ENCODE measurements at places on chromosomes 6 and 20.
A peak's percentile ranks its signal among the peaks of the same experiment; 100 is the strongest.

- no peak for DNase-seq
Measured at GRCh38 chr6:63808576-63808975, 173.0 kb downstream of the PHF3 start.

DNA sequence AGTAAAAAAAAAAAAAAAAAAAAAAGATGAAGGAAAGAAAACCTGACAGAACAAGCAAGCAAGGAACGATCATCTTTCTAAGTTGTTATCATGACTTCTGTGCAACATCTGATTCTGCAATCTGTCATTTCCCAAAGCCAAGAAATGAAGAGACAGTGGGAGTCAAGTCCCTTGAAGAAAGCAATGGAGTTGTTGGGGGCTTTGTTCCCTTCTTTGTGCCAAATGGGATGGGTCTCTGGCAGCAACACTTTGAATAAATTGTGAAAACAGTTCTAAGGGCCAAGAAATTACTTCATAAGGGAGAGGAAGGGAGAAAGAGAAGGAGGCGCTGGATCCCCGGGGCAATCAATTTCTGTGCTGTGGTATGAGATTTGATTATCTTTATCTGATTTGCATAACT lies 33.3 kb upstream of the RSPO3 start:
- DNase-seq = no peak

GRCh38 chr6:158697811-158698210 lies 48.0 kb downstream of the SYTL3 start:
- peak; percentile 60 for DNase-seq

DNA sequence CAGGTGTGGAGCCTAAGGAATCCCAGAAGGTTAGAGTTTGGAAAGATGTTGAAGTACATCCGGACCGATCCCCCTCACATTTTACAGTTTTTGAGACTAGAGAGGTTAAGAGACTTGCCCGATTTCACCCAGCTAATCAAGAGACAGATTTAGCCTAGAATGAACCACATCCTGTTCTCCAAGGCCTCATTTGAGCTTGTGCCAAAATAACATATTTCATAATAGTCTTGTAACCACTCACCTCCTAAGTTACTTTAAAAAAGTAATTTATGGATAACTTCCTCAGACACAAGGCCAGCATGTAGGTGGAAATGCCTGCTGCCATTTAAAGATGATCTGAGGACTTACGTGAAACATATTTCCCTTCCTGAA lies 39.8 kb upstream of the ARHGAP18 start:
- peak; percentile 67 for DNase-seq

- DNase-seq = no peak
Measured at GRCh38 chr6:14058735-14059134, 58.8 kb upstream of the CD83 start.

DNA sequence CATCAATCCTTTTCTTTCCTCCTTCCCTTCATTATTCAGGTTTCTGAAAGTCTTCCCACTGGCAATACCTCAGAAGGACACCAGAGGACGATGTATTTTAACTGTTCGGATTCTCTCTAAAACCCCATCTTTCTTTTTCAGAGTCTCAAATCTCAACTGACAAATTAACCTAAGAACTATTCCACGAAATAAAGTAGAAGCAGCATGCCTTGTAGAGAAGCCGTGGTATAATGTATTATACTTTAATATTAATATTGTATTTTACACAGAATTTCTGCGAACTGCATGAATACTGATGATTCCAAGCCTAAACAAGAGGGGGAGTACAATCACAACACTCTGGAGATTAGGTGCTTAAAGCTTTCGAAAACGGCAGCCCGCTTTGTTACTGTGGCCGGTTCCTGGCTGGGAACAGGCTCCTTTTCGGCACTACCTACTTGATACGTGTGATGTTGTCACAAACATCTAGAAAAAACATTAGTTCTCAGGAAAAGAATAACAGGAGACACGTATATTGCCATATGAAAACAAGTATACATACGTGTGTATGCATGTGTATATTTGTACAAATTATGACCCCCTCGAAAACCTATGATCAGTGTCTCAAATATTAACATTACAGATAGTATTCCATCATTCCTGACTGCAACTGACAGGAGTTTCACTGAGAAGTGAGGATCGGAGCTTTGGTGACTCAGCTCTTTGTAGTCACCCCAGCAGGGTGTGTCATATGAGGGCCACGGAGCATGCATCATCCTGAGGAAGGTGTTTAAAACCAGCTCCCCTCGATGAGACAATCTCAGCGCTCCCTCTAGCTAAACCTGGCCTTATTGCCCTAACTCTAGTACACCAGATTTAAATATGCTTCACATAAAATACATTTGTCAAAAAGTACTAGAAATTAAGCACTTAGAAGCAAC lies 319.7 kb upstream of the TCF21 start:
- DNase-seq = peak; percentile 85

DNA sequence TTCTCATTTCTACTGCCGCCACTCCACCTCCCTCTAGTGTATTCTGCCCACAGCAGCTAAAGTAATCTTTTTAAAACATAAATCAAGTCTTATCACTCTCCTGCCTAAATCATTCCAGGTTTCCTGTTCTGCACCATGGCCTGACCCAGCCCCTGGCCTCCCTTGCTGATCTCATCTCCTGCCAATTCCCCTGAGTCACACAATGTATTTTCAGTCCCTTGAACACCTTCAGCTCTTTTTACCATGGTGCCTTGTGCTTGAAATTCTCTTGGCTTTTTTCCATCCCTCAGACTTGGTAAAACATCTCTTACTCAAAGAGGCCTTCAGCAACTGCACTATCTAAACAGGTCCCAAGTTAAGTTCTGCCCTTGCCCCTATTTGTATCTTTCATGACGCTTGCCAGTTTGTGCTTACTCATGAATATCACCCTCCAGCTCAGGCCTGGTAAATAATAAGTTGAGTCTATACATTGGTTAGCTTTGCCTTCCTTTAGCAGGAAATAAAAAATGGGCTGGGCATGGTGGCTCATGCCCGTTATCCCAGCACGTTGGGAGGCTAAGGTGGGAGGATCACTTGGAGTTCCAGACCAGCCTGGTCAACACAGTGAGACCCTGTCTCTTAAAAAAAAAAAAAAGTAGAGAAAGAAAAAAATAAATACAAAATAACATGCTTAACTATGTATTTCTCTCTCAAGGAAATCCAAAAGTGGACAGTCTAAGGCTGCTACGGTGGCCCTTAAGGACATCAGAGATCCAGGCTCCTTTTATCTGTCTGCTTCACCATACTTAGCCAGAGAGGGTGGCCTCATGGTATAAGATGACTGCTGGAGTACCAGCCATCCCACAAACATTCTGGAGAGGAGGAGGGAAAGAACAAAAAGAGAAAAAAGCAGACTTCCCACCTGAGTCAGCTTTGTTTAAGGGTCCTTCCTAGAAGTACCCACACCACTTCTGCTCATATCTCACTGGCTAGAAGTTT lies 62.2 kb downstream of the ARFGEF2 start:
- peak; percentile 73 for DNase-seq

DNA sequence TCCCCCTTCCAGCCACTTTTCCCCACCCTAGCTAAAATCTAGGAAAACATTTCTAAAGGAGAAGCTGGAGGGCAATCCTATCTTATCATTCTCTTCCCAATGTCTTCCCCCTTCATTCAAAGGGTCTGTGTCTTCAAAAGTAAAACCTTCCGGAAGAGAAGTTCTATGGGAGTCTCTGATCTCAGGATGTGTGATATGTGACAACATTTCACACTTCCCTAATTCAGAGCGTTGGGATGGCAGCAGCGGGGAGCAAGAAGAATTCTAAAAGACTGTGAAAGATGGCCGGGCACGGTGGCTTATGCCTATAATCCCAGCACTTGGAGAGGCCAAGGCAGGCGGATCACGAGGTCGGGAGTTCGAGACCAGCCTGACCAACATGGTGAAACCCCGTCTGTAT lies 65.4 kb upstream of the AKIRIN2 start:
- DNase-seq = no peak

GRCh38 chr6:96621983-96622382 lies 59.1 kb downstream of the FHL5 start:
- DNase-seq = no peak

DNA sequence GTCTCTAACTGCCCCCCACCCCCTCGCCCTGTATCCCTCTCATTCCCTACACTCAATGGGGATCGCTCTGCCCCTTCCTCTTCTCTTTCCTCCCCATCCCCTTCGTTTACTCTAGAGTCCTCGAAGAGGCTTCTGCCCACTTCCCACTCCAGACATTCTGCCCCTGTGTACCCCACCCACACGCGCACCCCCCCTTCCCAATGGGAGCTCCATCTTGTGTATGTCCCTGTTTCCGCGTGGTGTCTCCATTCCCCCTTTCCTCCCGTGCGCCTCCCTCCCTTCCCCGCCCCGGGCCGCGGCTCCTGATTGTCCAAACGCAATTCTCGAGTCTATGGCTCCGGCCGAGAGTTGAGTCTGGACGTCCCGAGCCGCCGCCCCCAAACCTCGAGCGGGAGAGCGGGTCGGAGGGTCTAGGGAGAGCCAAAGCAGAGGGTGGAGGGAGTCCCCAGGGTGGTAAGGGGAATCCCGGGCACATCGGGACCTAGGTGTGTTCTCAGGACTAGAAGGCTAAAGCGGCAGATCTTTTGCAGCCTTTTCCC lies 679 bp upstream of the RING1 start:
- peak; percentile 81 for DNase-seq

DNA sequence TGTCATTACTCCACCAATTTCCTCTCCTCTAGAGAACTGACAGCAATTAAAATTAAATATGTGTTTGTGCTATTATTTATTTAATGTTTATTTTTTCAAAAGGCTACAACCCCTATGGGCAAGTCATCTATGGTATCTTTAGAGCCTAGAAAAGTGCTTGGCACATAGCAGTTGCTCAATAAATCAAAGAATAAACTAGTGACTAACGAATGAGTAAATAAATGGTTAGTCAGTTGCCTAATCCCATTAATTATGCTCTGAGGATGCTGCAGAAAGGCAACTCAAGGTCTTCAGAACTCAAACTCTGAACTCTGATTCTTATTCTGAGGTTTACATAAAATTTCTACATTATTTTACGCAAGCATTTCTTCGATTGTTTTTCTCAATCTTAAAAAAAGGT lies 193.0 kb upstream of the TSHZ2 start:
- peak; percentile 11 for DNase-seq

- DNase-seq = peak; percentile 10
Measured at GRCh38 chr6:2799936-2800527, 34.8 kb downstream of the WRNIP1 start.

GRCh38 chr6:88705601-88706000 lies 257.8 kb downstream of the RNGTT start:
- DNase-seq = no peak

DNA sequence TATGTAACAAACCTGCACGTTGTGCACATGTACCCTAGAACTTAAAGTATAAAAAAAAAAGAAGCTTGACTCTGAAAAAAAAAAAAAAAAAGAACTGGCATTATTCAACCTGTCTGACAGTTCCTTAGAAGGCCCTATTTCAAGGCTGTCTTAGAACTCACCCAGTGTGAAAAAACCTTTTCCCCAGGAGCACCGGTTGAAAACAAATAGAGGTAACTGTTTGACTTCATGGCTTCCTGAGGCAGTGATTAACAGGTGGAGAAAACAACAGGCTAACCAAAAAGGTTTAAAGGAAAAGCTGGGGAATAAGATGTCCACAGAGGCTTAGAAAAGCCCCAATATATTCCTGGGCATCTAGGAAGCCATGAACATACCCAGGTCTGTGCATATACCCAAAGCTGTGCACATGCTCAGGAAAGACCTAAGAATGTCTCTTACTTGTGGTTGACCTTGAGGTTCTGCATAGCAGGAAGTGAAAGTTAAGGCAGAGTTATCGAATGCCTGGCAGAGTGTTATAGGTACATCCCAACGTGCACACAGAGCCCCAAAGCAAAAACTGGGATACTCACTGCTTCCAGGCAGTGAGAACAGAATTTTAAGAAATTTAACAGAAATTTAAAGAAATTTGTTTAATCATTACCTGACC lies 7.0 kb downstream of the UQCC1 start:
- DNase-seq = no peak

GRCh38 chr20:44460795-44461141 lies 14.9 kb upstream of the TTPAL start:
- DNase-seq = peak; percentile 21

GRCh38 chr6:106185615-106186014 lies 99.5 kb downstream of the PRDM1 start:
- no peak for DNase-seq

- DNase-seq = no peak
Measured at GRCh38 chr6:119226089-119226488, 123.5 kb downstream of the MAN1A1 start.

- DNase-seq = no peak
Measured at GRCh38 chr6:75794954-75795739, 46.1 kb downstream of the MYO6 start.

DNA sequence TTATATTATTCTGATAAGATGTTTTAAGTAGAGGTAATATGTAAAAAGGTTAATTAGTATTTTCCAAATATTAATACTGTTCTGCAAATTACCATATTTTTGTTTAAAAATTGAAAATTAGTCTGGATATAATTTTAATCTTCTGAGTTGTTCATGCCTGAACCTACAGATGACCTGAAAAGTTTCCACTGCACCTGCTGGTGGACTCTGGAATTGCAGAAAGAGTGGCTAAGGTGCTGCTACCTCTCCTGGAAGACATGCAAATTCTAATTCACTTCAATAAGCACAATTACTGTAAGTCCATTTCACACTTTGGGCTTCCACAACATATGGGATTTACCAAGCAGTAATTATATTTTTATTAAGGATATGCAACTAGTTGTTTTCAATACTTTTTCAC lies 77.7 kb upstream of the OLIG3 start:
- peak; percentile 19 for DNase-seq

- DNase-seq = no peak
Measured at GRCh38 chr6:135703621-135704020, 147.9 kb upstream of the PDE7B start.

DNA sequence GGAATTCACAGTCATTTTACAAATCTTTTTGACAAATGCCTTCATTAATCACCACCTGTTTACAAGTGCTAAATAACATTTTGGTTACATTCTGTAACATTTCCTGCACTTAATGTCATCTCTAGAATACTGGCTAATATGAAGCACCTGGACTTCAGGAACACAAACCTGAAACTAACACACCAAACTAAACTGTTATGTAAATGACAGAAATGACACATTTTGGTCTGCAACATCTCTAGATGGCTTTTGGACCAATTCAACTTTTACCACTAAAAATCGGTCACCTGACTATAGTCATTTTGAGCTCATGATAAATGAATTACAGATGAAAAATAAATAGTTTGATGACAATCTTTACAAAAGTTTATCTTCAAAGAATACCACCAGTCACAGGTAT lies 80.6 kb downstream of the ATG5 start:
- no peak for DNase-seq

- no peak for DNase-seq
Measured at GRCh38 chr20:46740214-46740609, 30.8 kb downstream of the SLC2A10 start.

DNA sequence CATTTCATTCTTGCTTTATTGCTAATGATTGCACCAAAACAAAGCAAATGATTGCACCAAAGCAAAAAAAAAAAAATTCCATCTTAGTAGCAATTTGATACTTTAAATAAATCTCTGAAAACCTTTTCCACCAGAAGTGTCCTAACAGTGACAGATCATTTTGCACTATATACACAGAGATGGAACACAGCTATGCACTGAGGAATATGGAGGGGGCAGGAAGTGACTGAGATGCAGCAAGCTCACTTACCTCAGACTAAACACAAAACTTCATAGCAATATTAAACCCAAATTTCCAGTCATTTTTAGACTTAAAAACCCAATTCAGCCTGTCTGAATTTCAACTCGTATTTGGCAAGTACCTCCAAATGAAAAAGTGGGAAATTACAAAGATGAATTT lies 41.2 kb downstream of the HIVEP2 start:
- peak; percentile 43 for DNase-seq

Measured in mesenchymal stem cell (in vitro differentiated cells and primary cell).